ENCODE measurements at places on chromosomes 2 and 18. TPM values are rescaled to one million over a fixed set of nuclear protein-coding genes. Genes with fewer than 3 reads are reported as not detected.

The PROC gene
- not detected for total RNA-seq

DNA sequence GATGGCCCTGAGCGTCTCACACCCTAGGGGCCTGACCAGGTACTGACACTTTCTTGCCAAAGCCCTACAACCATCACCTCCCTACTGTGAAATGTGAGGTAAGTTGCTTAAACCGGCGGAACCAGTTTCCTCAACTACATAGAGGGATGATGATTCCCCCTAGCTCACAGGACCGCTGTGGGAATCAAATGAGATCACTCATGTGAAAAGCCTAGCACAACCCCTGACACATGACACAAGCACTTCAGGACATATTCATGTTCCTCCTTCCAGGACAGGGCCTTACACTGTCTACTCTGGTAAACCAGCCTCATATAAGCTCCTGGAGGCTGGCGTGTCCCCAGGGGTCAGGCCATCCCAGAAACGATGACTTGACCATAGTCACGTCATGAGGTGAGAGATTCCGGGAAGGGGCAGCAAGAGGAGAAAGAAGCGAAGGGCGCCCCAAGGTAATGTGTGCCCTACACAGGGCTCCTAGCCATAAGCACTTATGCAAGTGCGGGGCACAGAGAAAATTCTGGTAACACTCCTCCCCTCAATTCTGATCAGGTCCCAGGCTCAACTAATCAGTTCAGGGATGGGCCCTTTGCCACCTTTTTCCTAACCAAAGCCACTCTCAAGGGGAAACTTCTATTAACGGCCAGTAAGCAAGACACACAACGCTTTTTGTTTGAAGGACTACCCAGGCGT is 49.5 kb downstream of the C2orf42 start:
- peaks cover 11% of the 10 kb centered on the region for H3K4me1 ChIP-seq
- no peaks in the 10 kb centered on the region for H3K27me3 ChIP-seq

The TP53I3 gene
- 1.6 TPM for total RNA-seq

The SCN7A gene
- total RNA-seq, result 2.9 TPM

The KYNU gene
- total RNA-seq, result 2.3 TPM

- peak overlapping the region; percentile 62 for H3K27ac ChIP-seq
- H3K4me1 ChIP-seq, result peaks cover 8% of the 10 kb centered on the region
- peak overlapping the region; percentile 67 for H3K4me3 ChIP-seq
- DNase-seq, result no peak
- no peaks in the 10 kb centered on the region for H3K27me3 ChIP-seq
These were observed 530 bp downstream of the GALNT1 start for GRCh38 chr18:35581898-35582641.

- no peak overlapping the region for H3K27ac ChIP-seq
- no peaks in the 10 kb centered on the region for H3K4me1 ChIP-seq
- DNase-seq, result no peak
- no peak overlapping the region for H3K4me3 ChIP-seq
- no peaks in the 10 kb centered on the region for H3K27me3 ChIP-seq
These were observed 479.2 kb upstream of the ACVR2A start for GRCh38 chr2:147365622-147366021.

- no peaks in the 10 kb centered on the region for H3K27me3 ChIP-seq
- no peaks in the 10 kb centered on the region for H3K4me1 ChIP-seq
- H3K4me3 ChIP-seq, result no peak overlapping the region
- no peak overlapping the region for H3K27ac ChIP-seq
- DNase-seq, result no peak
These were observed 178.5 kb downstream of the ACTR3 start for GRCh38 chr2:114068438-114068837.

The GPR55 gene
- total RNA-seq, result not detected

DNA sequence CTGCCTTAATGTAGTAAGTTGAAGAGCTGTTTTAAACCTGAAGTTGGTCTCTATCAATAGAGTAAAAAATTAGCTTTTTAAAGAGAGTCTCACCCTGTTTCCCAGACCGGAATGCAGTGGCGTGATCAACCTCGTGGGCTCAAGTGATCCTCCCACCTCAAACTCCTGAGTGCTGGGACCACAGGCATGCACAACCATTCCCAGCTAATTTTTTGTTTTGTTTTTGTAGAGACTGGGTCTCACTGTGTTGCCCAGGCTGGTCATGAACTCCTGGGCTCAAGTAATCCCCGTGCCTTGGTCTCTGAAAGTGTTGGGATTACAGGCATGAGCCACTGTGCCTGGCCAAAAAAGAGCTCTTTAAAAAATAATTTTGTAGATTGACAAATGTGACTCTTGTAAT is 40.3 kb downstream of the CRIM1 start:
- H3K27me3 ChIP-seq, result no peaks in the 10 kb centered on the region
- no peak for DNase-seq
- no peaks in the 10 kb centered on the region for H3K4me1 ChIP-seq

The LAMA3 gene
- 27.2 TPM for total RNA-seq

DNA sequence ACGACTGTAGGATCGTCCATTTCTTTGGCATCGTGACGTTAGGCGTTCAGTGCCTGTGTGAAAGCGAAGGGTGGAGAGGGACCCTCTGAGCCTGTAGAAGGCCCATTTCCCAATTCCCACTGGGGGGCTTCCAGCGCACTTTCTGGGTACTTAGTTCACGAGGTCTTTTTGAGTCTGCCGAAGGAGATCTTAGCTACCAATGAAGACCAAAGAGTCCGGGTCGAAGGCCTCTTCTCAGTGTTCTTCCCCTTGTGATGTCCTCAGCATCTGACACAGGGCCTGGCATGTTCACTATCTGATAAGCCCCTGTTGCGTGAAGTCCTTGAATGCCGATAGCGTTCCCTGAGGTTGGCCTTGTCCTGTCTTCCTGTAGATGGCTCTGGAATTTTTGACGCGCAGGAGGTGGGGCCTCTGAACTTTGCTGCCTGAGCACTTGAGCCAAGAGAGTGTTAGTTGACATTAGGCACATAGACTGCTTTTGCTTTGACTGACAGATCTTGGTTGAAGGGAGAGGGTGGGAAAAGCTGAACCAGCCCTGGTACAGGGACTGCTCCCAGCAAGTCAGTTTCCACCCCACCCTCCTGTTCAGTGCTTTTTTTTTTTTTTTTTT is 52.8 kb downstream of the LDLRAD4 start:
- H3K4me1 ChIP-seq, result peaks cover 31% of the 10 kb centered on the region
- no peak overlapping the region for H3K4me3 ChIP-seq
- H3K36me3 ChIP-seq, result no peaks in the 10 kb centered on the region
- no peaks in the 10 kb centered on the region for H3K27me3 ChIP-seq
- H3K27ac ChIP-seq, result no peak overlapping the region

- no peak overlapping the region for H3K4me3 ChIP-seq
- no peaks in the 10 kb centered on the region for H3K4me1 ChIP-seq
- H3K36me3 ChIP-seq, result no peaks in the 10 kb centered on the region
- no peaks in the 10 kb centered on the region for H3K27me3 ChIP-seq
These were observed 151.2 kb downstream of the STK39 start for GRCh38 chr2:168096158-168096557.

The HOXD1 gene
- total RNA-seq, result 9.8 TPM

GRCh38 chr2:128775217-128775913 is 456.7 kb upstream of the HS6ST1 start:
- no peaks in the 10 kb centered on the region for H3K4me1 ChIP-seq
- no peak overlapping the region for H3K4me3 ChIP-seq
- no peaks in the 10 kb centered on the region for H3K36me3 ChIP-seq
- H3K27ac ChIP-seq, result no peak overlapping the region

The FBXO41 gene
- total RNA-seq, result 5.2 TPM

DNA sequence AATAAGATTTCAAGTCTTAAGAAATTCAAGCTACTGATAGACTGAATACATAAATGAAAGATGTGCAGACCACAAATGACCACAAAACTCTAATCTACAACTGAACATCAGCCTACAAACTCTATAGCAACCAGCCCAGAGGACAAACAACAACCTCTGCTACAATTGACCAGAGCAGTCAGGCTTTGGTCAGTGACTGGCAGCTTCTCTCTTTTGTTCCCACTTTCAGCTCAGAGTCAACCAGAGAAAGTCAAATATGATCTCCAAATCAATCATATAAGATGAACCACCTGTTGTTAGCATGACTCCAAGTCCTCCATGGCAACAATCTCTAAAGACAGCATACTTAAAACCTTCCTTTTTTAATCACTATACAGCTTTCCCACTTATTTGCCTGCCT is 996.2 kb downstream of the SUCLG1 start:
- H3K4me1 ChIP-seq, result no peaks in the 10 kb centered on the region
- H3K36me3 ChIP-seq, result no peaks in the 10 kb centered on the region
- H3K4me3 ChIP-seq, result no peak overlapping the region
- no peak for DNase-seq
- no peak overlapping the region for H3K27ac ChIP-seq

DNA sequence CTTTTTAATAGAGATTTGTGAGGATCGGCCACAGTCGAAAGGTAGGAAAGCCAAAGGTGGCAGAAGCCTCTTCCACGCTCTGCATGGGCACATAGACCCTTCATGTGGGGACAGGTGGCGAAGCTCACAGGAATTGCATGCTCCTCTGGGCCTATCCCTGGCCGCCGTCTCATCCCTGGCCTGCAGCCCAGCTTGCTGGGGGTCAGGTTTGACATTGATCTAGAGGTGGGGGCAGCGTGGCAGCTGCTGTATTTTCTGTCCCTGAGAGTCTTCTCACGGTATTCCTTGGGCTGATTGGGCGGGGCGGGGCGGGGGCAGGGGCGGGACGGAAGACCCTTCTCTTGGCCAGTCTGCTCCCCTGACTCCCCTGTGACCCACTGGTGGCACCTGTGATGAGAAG is 48.9 kb downstream of the STK25 start:
- DNase-seq, result no peak
- no peaks in the 10 kb centered on the region for H3K4me1 ChIP-seq
- H3K27ac ChIP-seq, result no peak overlapping the region
- H3K36me3 ChIP-seq, result peaks cover 16% of the 10 kb centered on the region

DNA sequence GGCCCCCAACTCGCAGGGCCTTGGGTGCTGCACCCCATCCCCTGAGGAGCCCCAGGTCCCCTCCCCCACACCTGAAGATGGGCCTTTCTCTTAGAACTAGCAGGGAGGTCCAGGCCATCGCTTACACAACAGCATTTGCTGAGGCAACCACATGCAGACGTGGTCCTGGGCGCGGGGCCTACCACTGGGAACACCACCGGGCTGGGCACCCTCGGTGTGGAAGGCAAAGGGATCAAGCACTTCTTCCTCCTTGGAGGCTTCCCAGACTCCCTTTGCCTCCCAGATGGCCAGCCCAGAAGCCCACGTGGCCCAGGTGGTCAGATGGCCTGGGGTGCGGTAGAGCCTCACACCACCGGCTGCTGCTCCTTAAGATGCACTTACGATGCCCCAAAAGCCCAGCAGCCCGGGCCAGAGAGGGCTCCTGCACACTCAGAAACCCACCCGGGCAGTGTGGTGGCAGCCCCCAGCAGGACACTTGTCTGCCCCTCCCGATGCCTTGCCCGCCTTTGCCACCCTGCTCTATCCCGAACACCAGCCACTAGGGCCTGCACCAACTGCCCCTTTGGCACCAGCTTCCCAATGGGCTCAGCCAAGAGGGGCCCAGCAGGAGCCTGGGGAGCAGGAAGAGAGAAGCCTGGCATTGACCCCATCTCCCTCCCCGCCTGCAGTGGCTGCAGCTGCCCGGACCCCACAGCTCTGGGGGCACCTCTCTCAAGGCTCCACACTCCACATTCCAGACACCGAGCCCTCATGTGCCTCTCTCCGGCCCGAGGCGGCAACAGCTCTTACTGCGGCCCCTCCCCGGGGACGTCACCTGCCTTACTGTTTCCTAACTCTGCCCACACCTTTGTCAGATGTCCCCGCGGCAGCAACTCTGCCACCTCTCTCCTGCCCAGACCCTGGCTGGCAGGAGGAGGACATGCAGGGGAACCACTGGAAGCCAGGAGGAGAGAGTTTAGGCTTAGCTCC is 13.9 kb upstream of the MLPH start:
- no peak overlapping the region for H3K27ac ChIP-seq
- H3K4me1 ChIP-seq, result no peaks in the 10 kb centered on the region

DNA sequence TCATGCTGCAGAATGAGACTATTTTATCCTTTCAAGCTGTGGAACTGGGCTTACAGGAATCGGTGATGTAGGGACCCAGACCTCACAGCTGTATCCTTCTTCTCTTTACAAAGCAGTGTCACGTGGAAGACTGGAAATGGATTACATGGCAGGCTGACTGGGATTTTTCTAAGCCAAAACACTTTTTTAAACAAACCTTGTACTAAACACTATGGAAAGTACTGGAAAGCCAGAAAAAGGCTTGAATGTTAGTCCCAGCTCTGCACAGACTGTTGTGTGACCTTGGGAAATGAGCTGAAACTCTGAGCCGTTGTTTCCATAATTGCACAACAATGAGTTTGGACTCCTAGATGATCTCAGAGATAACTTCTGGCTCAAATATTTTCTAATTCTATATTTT is 7.6 kb upstream of the ADAM23 start:
- no peak overlapping the region for H3K27ac ChIP-seq
- DNase-seq, result no peak
- H3K27me3 ChIP-seq, result no peaks in the 10 kb centered on the region
- H3K36me3 ChIP-seq, result no peaks in the 10 kb centered on the region

GRCh38 chr2:109635426-109636304 is 21.5 kb downstream of the SOWAHC start:
- no peaks in the 10 kb centered on the region for H3K27me3 ChIP-seq
- DNase-seq, result no peak

GRCh38 chr2:49113046-49113445 is 41.3 kb downstream of the FSHR start:
- no peaks in the 10 kb centered on the region for H3K4me1 ChIP-seq
- H3K27me3 ChIP-seq, result no peaks in the 10 kb centered on the region
- DNase-seq, result no peak
- no peak overlapping the region for H3K4me3 ChIP-seq
- no peak overlapping the region for H3K27ac ChIP-seq

GRCh38 chr2:241948901-241949735 is 79.6 kb downstream of the RTP5 start:
- H3K27me3 ChIP-seq, result no peaks in the 10 kb centered on the region
- no peak overlapping the region for H3K4me3 ChIP-seq
- no peaks in the 10 kb centered on the region for H3K4me1 ChIP-seq

DNA sequence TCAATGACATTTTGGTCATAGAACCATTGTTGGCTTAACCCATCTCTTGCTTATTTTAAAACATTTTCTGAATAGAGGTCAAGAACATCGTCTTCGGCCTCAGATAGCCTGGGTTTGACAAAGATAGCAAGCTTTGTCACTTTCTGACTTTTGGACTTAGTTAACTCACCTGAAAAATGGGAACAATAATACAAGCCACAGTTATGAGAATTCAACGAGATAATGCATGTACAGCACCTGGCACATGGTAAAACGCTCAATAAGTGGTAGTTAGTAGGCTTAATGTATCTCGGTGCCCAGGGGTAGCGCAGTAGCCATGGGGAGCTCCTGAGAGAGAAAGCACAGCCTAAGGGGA is 446 bp upstream of the COPS7B start:
- DNase-seq, result no peak
- H3K4me1 ChIP-seq, result peaks cover 5% of the 10 kb centered on the region
- H3K36me3 ChIP-seq, result no peaks in the 10 kb centered on the region
- H3K4me3 ChIP-seq, result peak overlapping the region; percentile 80
- H3K27ac ChIP-seq, result peak overlapping the region; percentile 59

Data from ascending aorta (tissue), 2 donors.